ENCODE measurements at places on chromosomes 6 and 20.

- DNase-seq: no peak
These were observed 27.4 kb downstream of the FAM110A start for GRCh38 chr20:860891-861290.

DNA sequence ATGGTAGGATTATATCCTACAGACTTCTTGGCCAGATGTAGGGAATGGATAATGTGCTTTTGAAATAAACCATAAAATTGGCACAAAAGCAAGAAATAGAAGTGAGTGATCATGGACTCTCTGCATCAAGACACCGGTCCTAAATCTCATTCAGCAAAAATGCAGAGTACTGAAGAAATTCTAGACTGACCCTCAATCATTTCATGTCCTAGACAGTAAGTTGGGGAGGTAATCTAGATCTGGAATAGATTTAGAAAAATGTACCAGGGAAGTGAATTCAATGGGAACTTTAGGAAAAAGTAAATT, 69.7 kb upstream of the ADTRP start:
- DNase-seq: no peak

GRCh38 chr6:53813801-53814200, 19.0 kb downstream of the LRRC1 start:
- DNase-seq: no peak

DNA sequence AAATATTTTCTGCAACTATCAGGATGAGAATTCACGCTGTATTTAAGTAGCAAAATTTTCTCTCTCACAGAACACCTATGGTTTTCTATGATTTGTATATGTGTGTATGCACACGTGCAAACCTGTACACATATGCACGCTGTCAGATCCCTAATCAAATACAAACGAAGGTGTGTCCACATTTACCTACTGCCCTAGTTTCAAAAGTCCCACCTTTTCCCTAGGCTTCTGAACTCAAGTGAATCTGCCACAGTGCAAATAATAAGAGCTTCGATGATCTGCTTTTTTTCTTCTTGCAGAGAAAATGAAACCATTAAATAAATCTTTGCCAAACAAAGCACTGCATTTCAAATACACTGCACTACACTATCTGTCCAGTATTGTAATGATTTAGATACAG, 6.5 kb downstream of the HIVEP2 start:
- no peak for DNase-seq

Data from CD4-positive, alpha-beta T cell treated with Interleukin-2 at 100 ng/mL for 4 hours (primary cell).